Hematopoietic multipotent progenitor cell treated with erythropoietin and hydrocortisone succinate and interleukin-3 and kit ligand, for 4 days (in vitro differentiated cells): ENCODE measurements at places on chromosomes 11 and 22.

DNA sequence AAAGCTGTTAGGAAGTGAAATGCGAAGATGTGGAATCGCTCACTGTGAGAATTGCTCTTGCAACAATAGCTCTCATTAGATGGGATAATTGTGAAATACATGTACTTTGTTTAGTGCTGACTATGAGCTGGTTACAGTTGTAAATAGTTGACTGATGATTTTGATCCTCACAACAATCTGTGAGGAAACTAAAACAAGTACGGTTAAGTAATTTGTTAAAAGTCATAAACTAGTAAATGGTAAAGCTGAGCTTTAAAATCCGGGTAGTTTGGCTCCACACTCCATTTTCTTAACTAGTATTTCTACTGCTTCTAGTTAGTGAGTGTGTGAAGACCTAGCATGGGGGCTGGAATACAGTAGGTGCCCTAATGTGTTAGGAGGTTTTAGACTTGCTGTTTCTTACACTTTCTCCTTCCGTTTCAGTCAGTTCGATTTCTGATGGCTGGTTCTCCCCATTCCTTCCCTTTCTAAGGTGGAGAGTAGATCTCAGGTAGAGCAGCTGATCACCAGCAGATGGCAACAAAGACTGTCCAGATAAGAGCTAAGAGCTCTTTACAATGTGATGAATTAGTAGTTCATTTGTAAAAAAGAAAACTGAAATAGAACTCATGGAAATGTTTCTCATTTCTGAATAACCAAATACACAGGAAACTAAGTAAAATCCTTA is 16.3 kb upstream of the CYP2R1 start:
- peak; percentile 64 for DNase-seq

DNA sequence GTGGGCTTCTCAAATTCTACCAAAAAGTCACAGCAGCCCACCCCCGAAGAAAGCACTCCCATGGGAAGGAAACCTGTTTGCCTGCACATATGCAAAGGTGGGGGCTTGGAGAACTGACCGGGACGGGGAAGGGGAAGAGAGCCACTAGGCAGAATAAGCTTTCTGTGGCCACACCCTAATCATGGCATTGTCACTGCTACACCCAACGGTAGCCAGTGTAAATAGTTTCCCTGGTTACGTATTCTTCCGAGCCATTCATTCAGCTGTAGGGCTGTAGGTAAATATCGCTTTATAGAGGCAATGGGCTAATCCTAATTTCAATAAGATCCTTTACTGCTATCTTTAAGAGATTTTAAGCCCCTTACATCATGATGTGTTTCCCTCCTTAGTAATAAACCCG is 61.7 kb downstream of the PRDM11 start:
- no peak for DNase-seq

- DNase-seq: no peak
These were observed 8.7 kb downstream of the IFT27 start for GRCh38 chr22:36767035-36767775.

GRCh38 chr11:4636136-4636535 is 1.1 kb upstream of the OR51D1 start:
- DNase-seq: no peak

DNA sequence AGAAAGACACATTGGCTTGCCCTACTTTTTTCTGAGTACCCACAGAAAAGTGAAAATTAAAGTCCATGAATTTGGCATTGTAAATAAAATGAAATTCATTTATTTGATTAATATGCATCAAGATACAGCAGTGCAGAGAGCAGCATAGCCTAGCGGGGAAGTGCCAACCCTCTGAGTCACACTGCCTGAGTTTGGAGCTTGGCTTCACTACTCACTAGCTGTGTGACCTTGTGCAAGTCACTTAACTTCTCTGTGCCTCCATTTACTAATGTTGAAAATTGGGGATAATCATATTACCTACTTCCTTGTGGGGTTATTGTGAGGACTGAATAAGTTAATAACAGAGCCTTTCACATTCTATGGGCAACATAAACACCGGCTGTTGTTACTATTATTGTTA is 111.5 kb upstream of the CSNK2A3 start:
- DNase-seq: no peak

GRCh38 chr11:65611758-65612603 is 2.0 kb downstream of the MAP3K11 start:
- no peak for DNase-seq
